Astrocyte of the hippocampus (primary cell): ENCODE measurements at places on chromosomes 12 and 14.

GRCh38 chr14:42921901-42922300 lies 1315.2 kb downstream of the LRFN5 start:
- no peak for DNase-seq

GRCh38 chr14:21014761-21015190 lies 10.1 kb downstream of the NDRG2 start:
- peak; percentile 91 for DNase-seq

GRCh38 chr12:90455756-90456155 lies 499.2 kb downstream of the CCER1 start:
- DNase-seq = no peak

GRCh38 chr12:21828136-21828775 lies 53.8 kb upstream of the KCNJ8 start:
- DNase-seq = no peak

DNA sequence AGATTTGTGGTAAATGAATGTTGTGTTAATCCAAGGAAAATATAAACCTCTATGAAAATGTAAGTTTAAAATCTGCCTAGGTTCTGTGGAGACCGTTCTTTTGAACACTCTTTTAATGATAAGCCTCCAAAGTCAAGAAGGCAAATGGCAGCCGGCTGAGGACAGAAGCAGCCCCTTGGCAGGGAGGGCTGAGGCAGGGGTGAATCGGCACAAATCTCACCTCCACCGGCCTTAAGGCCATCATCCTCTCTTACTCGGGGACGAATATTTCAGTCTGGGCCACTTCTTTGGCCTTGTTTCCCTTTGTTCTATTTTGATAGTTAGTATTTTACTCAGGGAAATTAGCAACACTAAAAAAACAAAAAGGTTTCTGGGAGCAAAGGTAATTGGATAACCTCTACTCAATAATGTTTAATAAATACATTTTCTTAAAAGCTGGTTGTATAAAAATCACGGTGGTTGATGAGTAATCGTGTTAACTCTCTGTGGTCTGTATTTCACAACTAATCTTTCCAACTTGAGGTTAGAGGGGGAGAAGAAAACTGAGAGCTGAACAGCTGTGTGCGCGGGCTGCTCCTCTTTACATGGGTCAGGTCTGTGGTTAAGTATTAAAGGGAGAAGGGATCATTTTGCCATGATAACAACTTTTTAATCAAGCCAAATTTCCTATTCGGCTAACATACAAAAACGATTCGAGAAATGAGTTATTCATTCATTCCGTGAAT lies 18.6 kb downstream of the LGMN start:
- peak; percentile 82 for DNase-seq

DNA sequence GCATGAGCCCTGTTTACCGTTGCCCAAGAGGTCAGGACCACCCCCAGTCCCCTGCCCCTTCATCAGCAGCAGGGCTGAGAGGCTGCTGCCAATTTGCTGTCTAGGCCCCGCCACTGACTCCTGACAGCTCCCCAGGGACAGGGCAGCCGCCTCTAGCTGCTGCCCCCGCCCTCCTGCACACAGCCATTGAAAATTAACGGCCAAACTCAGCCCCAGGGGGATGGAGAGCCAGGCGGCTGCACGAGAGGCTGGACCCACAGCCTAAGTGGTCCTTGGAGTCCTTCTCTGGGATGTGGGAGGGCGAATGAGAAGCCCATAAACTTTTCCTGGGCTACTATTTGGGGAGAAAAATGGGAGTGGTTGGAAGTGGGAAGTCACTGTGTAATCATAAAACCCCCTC lies 4.6 kb downstream of the FOXN4 start:
- no peak for DNase-seq

DNA sequence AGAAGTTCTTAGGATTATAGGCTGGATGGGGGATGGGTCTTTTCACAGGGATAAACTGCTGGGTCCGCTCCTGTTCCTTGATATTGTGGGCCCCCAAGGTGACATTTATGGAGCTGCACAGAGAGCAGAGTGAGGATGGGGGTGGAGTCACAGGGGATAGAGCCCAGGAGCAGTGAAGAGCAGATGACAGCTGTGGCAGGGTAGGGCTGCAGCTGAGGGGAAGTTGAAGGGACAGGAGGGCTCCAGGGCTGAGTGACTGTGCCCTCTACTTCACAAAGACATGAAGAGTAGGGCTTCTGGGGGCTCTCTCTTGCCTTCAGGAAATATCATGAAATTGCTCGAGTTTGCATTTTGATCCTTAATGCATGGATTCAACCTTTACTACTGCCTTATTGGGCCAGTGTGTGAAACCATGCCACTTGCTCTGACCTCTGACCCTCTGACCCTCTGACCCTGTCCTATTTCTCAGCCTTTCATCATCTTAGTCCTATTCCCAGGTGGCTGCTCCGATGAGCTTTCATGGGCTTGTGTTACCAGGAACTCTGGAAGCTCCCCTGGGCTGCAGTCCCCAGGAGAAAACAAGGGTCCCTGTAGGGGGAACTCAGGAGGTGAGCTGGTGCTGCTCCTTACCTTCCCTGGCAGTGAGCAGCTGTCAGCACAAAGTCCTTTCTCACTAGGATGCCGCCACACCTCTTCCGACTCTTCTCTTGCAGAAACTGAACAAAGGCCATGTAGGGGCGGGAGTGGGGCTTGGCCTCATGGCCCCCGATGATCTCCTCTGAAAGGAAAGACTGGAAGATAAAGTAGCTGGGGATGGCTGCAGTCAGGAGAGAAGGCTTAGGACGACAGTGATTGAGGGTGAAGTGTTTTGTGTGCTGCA lies 1.6 kb downstream of the GZMH start:
- no peak for DNase-seq

GRCh38 chr12:65963862-65964240 lies 139.6 kb downstream of the HMGA2 start:
- no peak for DNase-seq

GRCh38 chr12:83665634-83666218 lies 979.0 kb downstream of the TMTC2 start:
- DNase-seq = no peak

DNA sequence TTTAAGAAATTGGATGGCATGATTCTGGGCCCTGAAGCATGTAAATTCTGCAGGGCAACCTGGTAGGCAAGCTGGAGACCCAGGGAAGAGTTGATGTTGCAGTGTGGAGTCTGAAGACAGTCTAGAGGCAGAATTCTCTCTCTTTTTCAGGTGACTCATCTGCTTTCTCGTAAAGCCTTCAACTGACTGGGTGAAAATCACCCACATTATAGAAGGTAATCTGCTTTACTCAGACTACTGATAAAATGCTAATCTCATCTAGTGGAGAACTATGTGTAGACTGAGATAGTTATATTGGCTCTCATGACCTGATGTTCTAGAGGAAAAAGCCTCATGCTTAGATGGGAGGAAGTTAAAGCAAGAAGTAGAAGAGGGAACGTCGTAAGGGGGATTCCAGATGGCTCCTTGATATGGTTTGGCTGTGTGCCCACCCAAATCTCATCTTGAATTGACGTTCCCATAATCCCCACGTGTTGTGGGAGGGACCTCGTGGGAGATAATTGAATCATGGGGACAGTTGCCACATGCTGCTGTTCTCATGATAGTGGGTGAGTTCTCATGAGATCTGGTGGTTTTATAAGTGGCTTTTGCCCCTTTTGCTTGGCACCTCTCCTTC lies 723.8 kb downstream of the BCL11B start:
- DNase-seq = no peak

DNA sequence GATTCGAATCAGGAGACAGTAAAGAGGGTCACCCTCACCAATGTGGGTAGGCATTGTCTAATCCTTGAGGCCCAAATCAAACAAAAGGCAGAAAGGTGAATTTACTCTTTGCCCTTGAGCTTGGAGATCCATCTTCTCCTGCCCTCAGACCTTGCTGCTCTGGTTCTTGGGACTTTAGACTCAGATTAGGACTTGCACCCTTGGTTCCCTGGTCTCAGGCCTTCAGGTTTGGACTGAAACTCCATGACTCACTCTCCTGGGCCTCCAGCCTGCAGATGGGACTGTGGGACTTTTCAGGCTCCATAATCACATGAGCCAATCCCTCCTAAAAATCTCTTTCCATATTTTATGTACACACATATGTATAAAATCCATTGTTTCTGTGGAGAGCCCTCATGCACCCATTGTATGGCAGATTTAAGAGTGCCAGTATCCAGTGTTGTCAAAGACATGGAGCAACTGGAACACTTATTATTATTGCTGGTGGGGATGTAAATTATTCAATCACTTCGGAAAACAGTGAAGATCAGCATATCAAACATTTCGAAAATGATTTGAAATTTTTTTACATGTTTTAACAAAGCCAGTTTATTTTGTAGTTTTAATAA lies 48.7 kb downstream of the EID3 start:
- peak; percentile 25 for DNase-seq

DNA sequence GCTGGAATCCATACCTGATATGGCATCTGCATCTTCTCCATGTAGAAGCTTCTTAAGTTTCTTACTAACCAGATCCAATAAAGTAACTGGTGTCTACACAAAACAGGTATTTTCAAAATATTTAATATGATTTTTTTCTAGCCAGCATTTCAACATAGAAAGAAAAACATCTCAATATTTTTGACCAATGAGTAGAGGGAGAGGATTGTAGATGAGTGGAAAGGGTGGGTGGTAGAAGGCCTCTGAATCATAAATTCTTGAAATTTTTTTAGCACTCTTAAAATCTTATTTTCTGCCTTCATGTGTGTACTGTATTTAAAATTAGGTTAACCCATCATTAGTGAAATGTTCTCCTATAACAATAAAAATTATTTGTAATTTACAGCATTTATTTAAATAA lies 18.0 kb downstream of the DEPDC4 start:
- no peak for DNase-seq

GRCh38 chr12:17134315-17134714 lies 528.4 kb upstream of the LMO3 start:
- DNase-seq = no peak

- no peak for DNase-seq
These were observed 535.3 kb downstream of the GALC start for GRCh38 chr14:87457720-87458119.

DNA sequence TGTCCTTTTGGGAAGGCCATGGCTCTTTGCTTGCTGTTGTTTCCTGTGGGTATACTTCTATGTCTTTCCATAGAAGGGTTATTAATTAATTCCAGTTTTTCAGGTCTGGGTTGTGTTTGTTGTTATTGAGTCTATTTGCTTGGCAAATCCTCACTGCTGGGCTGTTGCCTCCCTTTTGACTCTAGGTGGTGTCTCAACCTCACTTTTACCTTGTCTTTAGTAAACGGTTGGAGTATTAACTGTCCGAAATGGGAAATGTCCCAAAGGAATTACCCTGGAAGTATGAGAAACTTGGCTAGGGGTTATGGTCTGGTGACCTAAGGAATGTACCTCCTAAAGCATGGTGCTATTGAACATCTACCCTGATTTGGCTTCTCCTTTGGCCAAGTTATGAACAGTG lies 16.7 kb downstream of the PRH1 start:
- DNase-seq = no peak

GRCh38 chr12:31207799-31208465 lies 118.0 kb downstream of the SINHCAF start:
- no peak for DNase-seq

DNA sequence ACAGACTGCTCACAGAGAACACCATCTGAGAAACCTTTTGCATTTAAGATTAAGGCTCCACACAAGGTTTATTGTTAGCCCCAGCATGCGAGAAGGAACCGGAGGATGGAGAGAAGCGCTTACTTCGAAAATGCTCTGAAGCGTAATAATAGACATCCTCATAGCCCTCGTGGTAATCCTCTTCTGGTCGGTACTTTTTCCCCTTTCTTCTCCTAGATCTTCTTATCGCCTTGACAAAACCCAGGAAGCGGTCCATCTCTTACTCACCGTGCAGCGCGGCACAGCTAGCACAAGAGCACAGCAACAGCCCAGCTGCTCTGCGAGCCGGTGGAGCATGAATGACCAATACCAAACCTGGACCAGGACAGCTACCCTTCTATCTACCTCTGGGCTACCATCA lies 125.1 kb upstream of the GRIP1 start:
- DNase-seq = peak; percentile 59

DNA sequence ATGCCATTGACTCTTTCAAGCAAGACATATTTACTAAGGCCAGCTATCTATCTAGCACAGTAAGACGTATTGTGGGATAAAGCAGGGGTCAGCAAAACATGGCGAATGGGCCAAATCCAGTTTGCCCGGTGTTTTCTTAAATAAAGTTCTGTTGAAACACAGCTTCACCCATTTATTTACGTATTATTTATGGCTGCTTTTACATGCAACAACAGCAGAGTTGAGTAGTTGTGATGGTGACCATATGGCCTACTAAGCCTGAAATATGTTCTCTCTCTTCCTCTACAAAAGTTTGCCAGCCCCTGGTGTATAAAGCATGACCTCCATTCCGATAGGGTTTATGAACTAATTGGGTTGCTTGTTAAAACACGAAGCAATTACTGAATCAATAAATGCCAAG lies 322.1 kb downstream of the CCDC91 start:
- DNase-seq = no peak

GRCh38 chr12:24739106-24739779 lies 209.7 kb downstream of the BCAT1 start:
- DNase-seq = peak; percentile 36

GRCh38 chr12:53191885-53192530 lies 11.3 kb upstream of the CSAD start:
- DNase-seq = no peak

GRCh38 chr14:23186913-23187654 lies 3.6 kb upstream of the SLC7A8 start:
- DNase-seq = peak; percentile 74

DNA sequence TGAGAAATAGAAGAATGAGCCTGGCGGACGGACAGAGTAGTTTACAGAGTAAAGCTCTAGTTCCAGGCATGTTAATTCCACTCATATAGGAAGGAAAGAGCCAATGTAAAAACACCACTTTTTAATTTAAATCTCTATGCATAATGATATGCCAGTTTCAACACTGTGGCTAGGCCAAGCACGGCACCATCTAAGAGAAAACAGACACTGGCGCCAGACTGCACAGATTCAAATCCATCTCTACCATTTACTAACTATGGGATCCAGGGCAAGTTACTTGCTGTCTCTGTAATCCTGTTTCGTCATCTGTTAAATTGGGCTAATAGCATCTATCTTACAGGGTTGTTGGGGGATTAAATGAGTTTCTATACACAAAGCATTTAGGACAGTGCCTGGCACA lies 27.5 kb downstream of the RMST start:
- no peak for DNase-seq

DNA sequence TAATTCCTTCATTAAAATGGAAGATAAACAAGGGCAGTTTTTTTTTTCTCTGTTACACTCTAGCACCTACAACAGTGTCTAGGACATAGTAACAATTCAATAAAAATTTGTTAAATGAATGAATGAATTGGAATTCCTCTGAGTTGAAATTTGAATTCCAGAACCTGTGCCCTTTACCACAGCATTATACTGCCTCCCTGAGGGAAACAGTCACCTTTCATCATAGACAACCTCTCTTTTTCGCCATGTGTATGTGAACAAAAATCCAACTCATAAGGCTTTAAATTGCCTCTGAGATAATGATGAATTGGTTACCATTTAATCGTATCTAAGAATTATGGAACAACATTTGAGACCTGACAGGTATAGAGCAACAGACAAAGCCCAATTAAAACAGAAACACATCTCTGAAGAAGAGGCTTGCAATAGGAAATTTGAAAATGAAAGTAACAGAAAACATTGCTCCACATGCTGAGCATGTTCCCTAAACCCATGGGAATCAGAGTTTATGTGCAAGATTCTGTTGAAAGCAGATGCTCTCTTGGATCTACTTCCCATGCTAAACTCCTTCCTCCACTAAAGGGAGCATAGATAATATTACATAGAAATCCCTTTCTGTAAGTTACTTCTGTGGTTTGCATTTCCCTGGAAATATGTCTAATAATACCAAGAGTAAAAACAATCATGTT lies 657.8 kb downstream of the GALC start:
- DNase-seq = no peak

GRCh38 chr14:69612014-69612782 lies 802 bp downstream of the SUSD6 start:
- DNase-seq = peak; percentile 48

GRCh38 chr14:55274146-55274545 lies 2.9 kb downstream of the FBXO34 start:
- no peak for DNase-seq
